AG04450 (cell line): ENCODE measurements at places on chromosomes 12 and 14. TPM values are rescaled to one million over a fixed set of nuclear protein-coding genes. Genes with fewer than 3 reads are reported as not detected.
A peak's percentile ranks its signal among the peaks of the same experiment; 100 is the strongest.

Gene EPYC
- 0.11 TPM in 1 of 2 replicates, not detected in the other for polyA plus RNA-seq

DNA sequence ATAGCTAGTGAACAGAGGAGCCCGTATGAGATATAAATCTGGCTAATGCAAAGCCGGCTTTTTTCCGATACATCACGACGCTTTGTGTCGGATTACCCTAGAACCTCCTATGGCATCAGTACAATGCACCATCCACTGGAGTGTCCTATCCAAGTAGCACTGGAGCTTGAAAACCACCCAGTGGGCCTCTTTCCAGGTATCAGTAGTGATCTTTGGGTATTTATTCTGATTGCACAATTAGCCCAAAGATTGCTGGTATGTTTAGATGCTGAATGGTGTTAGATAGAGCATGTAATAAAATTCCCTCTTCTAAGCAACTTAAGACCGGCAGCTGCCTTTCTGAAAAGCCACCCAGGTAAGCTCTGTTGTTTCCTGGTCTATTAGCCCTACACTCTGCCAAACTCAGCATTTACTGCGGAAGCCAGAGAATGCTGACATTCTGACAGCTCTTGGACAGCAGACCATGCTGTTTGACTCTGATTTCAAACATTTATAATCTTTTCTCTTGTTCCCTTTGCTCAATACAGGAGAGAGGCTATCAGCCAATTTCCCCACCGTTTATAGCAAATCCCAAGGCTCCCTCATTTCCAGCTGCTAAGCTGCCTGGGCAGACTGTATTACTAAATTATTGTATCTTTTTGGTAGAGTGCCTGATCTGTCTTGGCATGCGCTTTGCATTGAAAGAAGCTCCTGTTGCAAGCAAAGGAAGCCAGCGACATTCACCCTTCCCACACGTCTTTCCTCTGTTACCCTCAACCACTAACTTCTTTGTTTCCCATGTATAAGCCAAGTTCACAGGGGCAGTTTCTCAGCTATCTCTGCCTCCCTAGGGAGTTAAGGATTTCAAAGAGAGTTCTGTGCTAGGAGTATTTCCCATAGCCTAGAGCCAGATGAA is 388.3 kb upstream of the GARIN6 start:
- no peak for DNase-seq

- DNase-seq = no peak
Measured at GRCh38 chr12:116934908-116935705, 24.4 kb downstream of the FBXW8 start.

DNA sequence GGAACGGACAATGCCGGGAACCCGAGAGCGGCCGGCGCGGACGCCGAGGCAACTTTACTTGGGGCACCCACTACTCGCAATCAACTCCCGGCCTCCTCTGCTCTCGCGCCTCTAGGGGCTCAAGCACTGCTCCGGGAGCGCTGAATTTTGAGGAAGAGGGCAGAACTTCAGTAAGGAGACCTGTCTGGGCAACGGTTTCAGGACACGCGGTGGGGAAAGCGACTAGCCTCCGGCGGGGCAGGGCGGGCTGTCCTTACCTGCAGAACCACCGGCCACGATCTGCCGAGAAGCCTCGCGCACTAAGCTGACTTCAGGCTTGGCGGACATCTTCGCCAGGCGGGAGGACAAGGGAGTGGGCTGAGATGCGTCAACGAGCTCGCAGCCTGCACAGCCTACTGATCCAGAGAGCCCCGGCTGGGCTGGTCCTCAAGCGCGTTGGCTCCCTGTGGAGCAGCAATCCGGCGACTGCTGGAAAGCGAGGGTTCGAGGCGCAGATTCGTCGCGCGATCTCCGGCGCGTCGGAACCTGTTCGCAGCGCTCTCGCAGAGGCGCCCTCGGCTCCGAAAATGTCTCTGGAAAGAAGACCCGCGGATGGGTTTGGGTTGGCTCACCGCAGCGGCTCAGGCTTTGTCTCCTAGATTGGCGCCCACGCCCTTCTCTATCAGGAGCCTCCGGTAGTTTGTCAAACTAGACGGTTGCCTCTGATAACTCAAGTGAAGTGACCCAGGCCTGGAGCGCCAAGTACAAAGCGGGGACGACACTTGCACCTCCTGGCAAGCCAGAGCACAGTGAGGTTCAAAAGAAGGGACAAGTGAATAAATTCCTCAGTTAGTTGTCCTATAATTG is at the start of gene SLC25A21:
Gene SLC25A21 (minus strand): TSS at position 583 of the 846 bp plus-strand sequence.
- DNase-seq = peak; percentile 59

DNA sequence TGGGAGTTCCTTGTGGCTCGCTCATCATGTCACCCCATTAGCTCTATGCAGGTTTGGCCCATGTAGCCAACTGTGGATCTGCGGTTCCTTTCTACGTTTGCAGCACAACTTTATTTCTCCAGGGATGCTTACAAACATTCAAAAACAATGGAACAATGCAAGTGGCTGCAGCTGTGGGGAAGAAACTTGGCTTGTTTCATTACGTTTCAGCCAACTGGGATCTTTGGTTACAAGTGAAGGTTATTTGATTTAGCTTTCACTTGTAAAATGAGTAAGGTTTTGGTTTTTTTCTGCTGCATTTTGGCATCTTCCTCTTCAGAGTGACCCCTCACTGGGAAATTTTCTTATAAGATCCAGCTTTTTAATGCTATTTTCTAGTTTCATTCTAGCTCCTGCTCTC is 105.9 kb downstream of the PLXNC1 start:
- DNase-seq = no peak

Gene ACRBP
- 0.41 and 0.64 TPM in 2 replicates for polyA plus RNA-seq

Gene CEP170B
- 4.2 and 4.3 TPM in 2 replicates for polyA plus RNA-seq

DNA sequence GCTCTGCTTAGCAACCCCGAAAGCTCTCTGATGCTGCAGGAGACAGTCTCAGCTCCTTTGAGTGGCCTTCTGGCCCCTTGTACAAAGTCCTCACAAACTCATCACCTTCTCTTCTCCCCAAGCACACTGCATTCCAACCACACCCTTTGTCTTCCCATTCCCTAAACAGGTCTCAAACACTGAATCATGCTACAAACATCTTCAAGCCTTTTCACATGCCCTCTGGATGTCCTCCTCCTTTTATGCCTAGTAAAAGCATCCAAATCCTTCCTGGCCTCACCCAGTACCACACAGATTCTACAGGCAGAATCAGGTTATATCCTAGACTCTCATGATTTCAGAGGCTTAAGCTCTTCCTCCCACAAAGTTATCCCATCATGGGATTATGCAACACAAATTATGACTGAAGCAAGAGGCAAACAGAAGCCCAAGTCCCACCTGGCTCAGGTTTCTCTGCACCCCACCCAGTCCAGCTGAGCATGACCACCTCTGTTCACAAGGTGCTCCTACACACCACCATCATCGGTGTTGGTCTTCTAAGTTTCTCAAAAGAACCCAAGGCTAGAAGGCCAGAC is 61.4 kb upstream of the PCED1B start:
- DNase-seq = no peak

DNA sequence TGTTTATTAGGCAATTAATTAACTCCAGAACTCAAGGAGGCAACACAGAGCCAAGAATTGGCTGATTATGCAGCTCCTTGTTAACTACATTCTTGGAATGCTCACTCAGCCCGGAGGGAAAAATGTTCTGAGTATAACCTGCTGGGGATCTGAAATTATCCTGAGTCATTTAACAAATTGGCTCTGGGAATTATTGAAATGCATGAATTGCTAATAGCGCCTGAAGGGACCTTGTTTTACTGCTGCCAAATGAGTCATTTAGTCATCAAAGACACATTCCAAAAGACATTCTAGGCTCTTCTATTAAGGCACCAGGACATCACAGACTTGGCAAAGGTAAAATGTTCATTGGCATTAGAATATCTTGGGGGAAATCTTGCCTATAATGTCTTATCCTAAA is 13.0 kb downstream of the TMEM52B start:
- DNase-seq = no peak

- DNase-seq = no peak
Measured at GRCh38 chr12:82176761-82177490, 181.3 kb downstream of the CCDC59 start.
